Naive thymus-derived CD4-positive, alpha-beta T cell (primary cell): ENCODE measurements at places on chromosomes 5 and 9.

DNA sequence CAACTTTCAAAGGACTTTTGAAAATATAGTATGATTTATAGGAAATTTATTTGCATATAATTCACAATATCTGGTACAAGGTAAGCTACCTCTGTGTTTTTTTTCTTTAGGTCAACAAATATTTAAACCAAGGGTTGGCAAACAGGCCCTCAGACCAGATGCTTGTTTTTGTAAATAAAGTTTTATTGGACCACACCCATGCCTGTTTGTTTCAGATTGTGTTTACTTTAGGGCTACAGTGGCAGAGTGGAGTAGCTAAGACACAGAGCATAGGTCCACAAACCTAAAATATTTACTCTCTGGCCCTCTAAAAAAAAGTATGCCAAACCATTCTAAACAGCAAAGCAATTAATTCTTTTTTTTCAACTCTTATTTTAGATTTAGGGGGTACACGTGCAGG, 119.7 kb upstream of the CCDC152 start:
- no peak for DNase-seq

- no peak for DNase-seq
These were observed 289.3 kb downstream of the ASTN2 start for GRCh38 chr9:117125531-117125930.

DNA sequence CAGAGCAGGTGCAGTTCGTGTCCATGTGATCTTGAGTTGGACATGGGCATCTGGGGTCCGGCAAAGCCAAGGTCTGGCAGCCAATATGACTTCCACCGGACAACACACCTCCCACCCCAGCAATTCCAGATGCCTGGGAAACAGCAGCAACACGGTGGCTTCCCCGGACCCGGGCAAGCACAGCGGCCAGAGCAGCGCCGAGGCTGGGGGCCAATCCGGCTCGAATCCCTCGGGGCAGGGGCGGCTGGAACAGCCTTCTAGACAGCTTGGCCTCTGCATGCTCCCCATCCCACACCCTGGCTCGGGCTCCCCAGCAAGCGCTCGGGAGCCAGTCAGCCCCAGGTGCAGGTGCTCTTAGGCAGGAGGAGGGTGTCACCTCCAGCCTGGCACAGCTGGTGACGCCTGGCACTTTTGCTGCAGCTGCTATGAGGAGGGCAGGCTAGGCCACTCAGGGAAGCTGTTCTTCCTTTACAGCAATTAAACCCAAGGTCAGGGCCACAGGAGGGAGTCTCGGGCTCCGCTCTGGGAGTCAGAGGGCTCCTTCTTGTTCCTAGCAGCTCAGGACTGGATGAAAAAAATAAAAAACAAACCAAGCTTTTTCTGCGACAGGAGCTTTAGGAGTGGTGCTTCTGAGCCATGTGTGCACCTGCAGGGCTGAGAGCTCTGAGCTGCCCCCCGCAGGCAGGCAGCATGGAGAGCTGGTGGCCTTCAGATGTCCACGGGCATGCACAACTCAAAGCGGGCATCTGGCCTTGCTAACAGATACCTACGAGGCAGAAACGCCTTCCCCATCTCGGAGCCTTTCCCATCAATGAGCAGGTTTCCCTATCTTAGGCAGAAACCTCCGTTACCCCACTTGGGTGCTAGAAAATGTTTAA, 28.2 kb downstream of the DBH start:
- DNase-seq = no peak

- DNase-seq = no peak
These were observed 356.1 kb downstream of the SPOCK1 start for GRCh38 chr5:137142764-137143605.

DNA sequence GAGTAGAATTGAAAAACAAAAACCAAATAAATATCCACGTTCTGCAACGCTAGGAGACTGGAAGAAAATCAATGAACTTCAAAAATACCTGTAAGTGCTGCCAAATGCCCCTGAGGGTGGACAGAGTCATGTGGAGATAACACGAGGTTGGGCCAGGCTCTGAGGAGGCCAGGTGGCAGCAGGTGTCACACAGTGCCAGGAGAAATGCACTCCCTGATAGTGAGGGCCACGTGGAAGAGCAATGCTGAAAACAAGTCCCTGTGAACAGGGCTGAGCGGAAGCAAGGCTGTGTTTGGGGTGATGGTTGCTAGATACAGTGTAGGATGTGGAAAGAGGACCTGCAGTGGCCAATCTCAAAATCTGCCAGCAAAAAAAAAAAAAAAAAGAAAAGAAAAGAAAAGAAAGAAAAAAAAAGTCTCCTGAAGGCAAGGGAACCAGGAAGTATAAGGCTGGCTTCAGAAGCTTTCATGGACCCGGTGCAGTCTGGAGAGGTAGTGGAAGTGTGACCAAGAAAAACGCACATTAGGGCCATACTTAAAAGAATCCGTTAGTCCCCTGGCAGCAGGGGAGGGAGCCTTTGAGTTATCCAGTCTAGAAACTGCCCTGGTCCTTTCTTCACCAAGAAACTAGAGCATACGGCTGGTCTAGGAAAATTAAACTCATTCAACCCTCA, 16.8 kb downstream of the C1QTNF3 start:
- no peak for DNase-seq
